Activated T-cell treated with anti-CD3 and anti-CD28 coated beads for 48 hours (primary cell): ENCODE measurements at places on chromosomes 13 and 19.

- no peak for DNase-seq
These were observed 1.3 kb upstream of the TEKTIP1 start for GRCh38 chr19:3537438-3538240.

DNA sequence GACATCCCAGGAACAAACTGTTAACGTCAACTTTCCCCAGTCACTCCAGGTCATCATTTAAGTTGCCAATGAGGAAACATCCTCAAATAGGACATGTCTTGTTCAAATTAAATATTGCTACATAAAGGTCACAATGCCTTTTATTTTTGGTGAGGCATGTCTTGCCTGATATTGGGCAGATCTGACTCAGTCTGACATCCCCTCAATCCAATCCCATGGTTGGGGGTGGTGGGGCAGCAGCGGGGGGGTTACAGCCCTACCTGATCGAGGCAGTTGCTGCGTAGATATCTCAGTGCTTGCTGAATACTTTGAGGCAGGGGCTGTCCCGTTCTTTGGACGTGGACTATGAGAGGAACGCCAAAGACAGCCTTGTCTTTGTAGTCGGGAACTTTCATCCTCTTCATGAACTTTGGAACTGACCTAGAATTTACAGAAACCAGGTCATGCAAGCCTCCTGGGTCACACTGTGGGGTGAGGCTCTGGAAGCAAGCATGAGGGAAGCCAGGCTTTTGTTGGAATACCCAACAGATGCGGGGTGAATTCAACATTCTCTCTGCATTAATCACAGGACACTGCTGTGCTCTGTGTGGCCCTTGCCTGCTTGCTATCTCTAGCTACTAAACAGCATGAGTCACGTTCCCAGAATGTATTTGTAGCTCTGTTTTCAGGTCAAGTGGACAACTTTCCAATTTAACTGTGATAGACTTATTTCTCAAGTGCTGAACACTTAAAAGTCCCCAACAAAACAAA is 109.8 kb downstream of the KL start:
- no peak for DNase-seq

GRCh38 chr13:40329781-40330485 is 336.5 kb downstream of the FOXO1 start:
- DNase-seq = no peak

GRCh38 chr19:48113190-48113917 is 2.7 kb upstream of the PLA2G4C start:
- DNase-seq = no peak

DNA sequence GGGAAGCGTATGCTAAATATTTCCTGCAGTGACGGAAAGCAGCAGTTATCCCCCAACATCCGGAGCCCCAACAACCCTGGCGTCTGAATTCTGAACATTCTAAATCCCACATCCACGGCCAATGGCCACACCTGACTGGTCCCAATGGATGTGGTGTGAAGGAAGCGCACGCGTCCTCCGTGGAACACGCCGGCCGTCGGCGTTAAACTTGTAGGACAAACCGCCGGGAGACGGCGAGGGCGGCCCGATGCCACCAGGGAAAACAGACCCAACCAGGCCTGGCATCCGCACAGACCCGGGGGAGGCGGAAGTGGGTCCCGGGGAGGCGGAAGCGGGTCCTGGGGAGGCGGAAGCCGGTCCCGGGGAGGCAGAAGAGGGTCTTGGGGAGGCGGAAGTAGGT is 3.2 kb downstream of the SHC2 start:
- no peak for DNase-seq

DNA sequence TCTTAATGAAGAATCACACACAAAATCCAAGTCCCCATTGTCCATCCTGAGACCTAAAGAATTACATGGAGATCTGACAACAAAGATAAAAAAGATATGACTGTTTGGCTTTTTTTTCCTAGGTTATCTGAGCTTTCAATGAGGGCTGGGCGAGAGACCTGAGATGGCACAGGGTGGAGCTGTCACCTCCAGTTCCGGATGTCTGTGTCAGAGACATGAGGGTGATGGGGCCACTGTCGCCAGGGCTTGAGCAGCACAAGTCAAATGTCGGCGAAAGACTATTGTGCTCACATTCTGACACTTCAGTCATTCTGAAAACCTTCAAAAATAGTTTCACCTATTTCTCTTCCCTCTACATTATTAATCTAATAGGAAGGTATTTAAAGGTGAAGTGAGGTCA is 65.7 kb downstream of the SLC7A1 start:
- DNase-seq = no peak

GRCh38 chr13:112213467-112214255 is 146.7 kb downstream of the SOX1 start:
- DNase-seq = no peak

GRCh38 chr13:60494296-60494695 is 97.3 kb downstream of the TDRD3 start:
- DNase-seq = no peak

DNA sequence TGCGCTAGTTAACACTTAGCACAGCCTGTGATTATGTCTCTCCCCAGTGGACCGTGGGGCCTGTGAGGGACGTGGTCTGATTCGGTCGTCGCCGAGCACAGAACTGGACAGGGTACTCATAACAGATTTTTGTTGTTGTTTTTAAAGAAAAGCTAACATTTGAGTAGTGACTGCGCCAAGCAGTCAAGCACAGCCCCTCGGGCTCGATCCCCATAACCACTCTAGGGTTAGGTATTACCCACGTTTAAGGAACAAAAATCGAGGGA is 805 bp upstream of the PTOV1 start:
- no peak for DNase-seq

DNA sequence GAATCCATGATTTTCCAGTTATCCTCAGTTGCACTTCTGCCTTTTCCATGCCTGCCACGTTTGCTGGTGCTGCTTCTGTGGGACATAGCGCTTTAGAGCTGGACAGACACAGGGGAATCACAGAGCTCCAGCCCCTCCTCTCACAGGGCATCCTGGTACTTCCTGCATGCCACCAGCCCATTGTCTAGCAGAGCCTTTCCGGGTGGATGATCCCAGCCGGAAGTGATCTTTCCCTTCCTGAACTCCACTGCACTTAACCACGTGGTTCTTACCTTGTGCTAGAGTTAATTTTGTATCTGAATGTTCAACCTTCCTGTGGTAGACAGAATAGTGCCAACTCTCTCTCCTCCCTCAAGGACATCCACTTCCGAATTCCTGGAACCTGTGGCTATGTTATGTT is 12.6 kb upstream of the OLFM4 start:
- no peak for DNase-seq

GRCh38 chr19:2372076-2372612 is 12.1 kb downstream of the TMPRSS9 start:
- DNase-seq = no peak
